Cardiac ventricle fibroblast (primary cell): ENCODE measurements at places on chromosomes 5 and 9. TPM values are rescaled to one million over a fixed set of nuclear protein-coding genes. Genes with fewer than 3 reads are reported as not detected.

PCA3 gene
- total RNA-seq = not detected in 2 replicates

SV2C gene
- not detected in 2 replicates for total RNA-seq

UBLCP1 gene
- total RNA-seq = 24.4 and 29.1 TPM in 2 replicates

AGXT2 gene
- not detected in 2 replicates for total RNA-seq

INSL6 gene
- not detected in 2 replicates for total RNA-seq

TMEM171 gene
- 0.19 and 0.20 TPM in 2 replicates for total RNA-seq
